Stimulated activated CD4-positive, alpha-beta T cell treated with anti-CD3 and anti-CD28 coated beads, Interleukin-15, amount 100 ng/mL, for 1 hour (primary cell): ENCODE measurements at places on chromosomes 12 and 14.
A peak's percentile ranks its signal among the peaks of the same experiment; 100 is the strongest.

DNA sequence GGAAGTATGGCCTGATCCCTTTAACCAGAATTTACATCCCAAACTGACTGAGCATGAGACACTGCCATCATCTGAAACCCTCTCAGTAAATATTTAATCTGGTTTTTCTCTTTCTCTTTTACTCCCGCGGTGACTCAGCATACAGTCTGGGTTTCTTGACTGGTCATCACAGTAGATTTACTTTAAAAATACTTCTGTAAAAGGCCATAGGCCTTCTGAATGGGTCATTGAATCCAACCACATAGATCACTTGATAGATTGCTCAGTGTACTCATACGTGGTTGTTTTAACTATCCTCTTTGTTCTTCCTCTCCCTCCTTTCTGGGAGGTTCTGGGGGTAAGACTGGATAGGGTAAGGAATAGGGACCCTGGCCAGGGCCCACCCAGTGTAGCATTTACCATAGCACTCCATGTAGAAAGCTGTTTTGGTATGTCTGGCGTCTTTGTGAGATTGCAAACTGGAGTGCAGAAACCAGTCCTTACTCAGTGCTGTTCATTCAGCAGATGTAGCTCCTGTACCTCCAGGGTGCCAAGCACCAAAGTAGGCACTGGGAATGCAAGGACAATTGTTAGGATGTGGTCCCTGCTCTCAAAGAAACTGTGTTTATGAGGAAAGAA, 165.7 kb downstream of the SRGAP1 start:
- no peak for DNase-seq

DNA sequence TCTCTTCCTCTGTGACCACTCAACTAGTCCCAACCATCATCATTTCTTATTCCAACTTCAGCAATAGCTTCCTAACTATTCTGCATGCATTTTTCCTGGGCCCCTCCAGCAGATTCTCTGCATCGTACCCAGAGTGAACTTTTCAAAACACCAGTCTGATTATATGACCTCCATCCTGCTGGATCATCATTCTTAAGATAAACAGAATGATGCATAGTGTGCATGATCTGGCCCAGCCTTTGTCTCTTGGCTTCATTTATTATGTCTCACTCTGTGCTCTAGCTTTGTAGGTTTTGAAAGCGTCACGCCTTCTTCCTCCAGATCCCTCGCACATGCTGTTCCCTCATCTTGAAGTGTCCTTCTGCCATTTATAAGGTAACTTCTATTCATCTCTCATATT, 46.3 kb upstream of the SLC38A4 start:
- DNase-seq: no peak

GRCh38 chr12:108260969-108261368, 78.1 kb downstream of the CMKLR1 start:
- DNase-seq: no peak

- DNase-seq: no peak
These were observed at the start of gene RASSF9 for GRCh38 chr12:85836197-85837090. Gene RASSF9, minus strand, starts transcription at chr12:85836409. Its CDS starts 208 bp downstream, at chr12:85836201.

- DNase-seq: no peak
These were observed 26.9 kb upstream of the CCDC88C start for GRCh38 chr14:91444335-91445020.

DNA sequence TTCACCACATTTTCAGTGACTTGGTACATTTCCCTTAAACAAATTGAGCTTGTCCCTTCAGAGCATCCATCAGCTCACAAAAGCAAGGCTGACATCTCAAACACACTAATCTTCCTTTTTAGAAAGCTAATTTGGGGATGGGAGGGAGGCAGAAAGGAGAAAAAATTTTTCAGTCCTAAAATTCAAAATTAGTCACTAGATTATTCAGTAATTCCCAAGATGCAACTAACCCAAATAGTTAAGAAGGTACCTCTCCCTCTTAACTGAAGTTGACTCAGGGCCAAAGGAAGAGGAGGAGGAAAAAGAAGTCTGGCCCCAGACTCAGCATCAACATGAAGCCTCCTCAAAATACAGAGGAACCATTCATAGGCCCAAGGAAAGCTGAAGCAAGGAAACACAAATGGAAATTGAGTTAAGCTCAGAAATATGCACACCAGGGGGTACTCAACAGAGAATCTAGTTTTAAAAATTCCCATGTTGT, 21.7 kb downstream of the CBX5 start:
- no peak for DNase-seq

DNA sequence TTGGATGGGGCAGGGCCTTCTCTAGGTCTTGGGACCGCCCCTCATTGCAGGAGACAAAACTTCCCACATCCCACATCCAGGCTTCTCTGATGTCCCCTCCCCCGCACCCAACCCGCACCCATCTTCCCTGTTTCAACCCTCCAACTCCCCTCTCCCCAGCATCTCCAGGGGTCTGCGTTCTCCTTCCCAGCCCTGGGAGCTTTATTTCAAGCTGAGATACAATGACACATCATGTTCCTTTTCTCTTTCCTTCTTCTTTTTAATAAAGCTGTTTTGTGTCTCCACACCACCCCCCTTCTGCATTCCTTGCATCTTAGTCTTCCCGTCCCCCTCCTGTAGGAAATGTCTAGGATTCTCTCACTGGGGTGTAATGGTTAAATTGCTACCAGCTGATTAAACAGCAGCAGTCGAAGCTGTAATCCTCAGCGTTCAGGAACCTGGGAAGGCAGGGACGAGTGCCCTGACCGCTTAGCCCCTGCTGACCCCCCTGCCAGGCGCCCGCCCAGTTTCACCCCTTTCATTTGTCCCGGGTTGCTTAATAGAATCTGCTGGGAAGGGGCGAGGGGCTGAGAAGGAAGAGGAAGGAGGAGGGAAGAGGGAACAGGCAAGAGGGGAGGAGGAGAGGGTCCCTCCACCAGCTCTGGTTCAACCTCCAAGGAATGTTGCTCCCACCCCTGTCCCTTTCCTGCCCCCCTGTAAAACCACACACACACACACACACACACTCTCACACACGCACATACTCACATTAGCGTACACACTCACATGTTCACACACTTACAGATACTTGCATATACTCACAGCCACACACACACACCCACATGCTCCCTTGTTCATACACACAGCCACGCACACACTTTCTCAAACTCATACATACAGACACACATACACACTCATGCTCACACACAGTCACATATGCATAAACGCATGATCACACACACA, 104.5 kb upstream of the MED13L start:
- DNase-seq: no peak

DNA sequence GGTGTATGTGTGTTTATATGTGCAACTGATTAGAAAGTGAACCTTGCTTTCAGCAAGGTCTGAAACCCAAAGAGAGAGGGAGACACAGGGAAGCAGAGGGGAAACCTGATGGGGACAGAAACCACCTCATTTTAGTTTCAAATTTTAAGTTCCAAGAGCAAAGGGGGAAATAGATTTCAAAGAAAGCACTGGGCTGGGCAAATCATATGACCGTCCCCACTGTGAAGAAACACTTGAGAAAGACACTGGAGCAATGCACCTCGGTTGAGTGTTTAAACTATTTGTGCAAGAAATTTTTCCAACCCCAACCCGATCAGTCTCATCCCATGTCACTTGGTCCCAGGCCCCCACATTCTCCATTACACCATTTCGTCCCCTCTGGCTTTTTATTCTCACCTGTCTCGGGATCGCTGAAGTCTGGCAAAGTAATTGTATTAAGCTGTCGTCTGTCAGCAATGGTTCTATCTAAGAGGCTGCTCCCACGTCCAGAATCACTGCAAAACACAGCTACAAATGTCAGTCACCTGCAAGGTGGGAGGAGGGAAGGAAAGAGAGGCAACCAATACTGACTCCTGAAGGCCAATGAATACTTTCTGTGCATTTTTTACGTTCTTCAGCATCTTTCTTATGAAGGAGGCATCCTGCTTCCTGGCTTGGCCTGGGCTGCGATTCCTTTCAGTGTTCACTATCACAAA, 205.7 kb downstream of the TTC7B start:
- DNase-seq: no peak

GRCh38 chr14:100221533-100222223, 17.3 kb upstream of the YY1 start:
- DNase-seq: peak; percentile 42

- DNase-seq: no peak
These were observed 9.1 kb downstream of the SNX6 start for GRCh38 chr14:34620839-34621238.

DNA sequence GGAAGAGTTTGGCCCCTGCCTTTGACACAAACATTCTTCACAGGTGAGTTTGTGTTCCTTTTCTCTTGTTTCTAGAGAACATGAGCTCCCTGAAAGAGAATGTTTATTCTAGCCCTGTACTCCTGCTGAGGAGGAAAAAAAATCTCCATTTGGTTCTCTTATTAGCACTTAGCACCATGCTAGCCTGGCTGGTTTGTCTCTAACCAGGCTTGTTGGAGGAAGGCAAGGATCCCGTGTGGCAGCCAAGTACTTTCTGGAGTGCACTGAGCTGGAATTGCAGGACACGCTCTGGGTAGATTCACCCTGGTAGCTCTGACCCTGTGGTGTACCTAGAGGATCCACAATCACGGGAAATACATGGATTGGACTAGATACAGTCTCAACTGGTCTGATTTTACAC, 41.9 kb downstream of the KCNA1 start:
- no peak for DNase-seq

- no peak for DNase-seq
These were observed at the start of gene ANKS1B for GRCh38 chr12:99984271-99985128. Gene ANKS1B, minus strand, starts transcription at chr12:99984936. Its CDS starts 699 bp downstream, at chr12:99984237.

- no peak for DNase-seq
These were observed 7.2 kb downstream of the CYP46A1 start for GRCh38 chr14:99691111-99691885.

DNA sequence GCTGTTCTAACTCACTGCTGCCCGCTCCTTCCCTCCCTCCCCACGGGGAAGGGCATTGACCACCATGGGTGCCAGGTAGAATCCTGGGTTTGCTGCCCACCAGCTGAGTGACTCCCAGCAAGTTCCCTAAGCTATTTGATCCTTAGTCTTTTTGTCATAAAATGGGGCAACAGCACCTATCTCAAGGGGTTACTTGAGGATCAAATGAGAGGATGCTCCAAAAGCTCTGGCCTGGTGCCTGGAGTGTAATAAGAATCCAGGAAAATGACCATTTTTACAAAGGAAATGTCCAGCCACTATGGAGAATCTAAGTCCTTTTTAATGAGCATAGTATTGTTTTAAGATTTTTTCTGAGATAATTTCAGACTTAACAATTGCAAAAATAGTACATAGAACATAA, 61.4 kb upstream of the CMKLR1 start:
- no peak for DNase-seq

GRCh38 chr12:110316861-110317260, 35.8 kb downstream of the ATP2A2 start:
- DNase-seq: no peak

- no peak for DNase-seq
These were observed 556.7 kb downstream of the TMEM121 start for GRCh38 chr14:106083082-106083481.
